Effector memory CD8-positive, alpha-beta T cell (primary cell): ENCODE measurements at places on chromosomes 7 and 10.

- no peak for DNase-seq
- no peaks in the 10 kb centered on the region for H3K36me3 ChIP-seq
- no peaks in the 10 kb centered on the region for H3K4me1 ChIP-seq
Measured at GRCh38 chr10:79230328-79230830, 116.9 kb upstream of the PPIF start.

DNA sequence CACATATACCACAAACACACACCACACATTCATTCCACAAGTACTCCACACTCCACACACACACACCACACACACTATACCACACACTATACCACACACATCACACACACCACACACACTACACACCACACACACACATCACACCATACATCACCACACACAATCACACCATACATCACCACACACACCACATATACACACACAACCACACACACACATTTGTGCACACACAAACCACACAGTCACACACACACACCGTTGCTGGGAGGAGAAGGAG is 112.8 kb downstream of the PTPN20 start:
- H3K27me3 ChIP-seq: no peaks in the 10 kb centered on the region
- H3K36me3 ChIP-seq: no peaks in the 10 kb centered on the region
- DNase-seq: no peak
- no peak overlapping the region for H3K27ac ChIP-seq
- H3K4me1 ChIP-seq: no peaks in the 10 kb centered on the region
- no peak overlapping the region for H3K4me3 ChIP-seq

DNA sequence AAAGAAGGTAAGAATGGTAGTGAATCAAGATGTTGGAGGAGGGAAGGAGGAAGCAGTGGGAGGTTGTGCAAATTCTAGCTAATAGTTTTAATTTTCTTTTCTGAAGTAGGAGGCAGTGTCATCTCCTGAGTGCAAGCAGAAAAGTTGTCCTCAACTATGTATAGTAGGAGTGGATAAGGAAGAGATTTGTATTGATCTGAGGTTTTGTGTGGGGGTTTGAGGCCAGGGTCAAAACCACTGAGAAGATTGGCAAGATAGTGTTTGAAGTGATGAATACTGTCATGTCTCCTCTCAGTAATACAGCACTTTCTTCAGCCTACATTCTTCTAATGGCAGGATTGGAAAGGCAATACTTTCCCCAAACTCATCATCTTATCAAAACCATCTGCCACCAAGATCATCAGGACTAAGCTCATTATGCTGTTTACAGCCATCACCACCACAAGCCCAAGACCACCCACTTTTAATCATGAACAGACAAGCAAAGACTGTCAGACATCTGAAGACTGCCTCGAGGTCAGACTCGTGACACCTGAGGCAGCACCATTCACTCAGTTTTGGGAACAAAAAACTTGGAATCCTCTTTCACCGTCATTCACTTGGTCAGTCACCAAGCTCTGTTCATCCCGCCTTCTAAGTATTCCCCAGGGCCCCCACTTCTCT is 1.5 kb upstream of the MIOS start:
- DNase-seq: no peak
- no peak overlapping the region for H3K27ac ChIP-seq
- no peaks in the 10 kb centered on the region for H3K36me3 ChIP-seq

- H3K4me1 ChIP-seq: peaks cover 12% of the 10 kb centered on the region
- no peaks in the 10 kb centered on the region for H3K36me3 ChIP-seq
- no peak overlapping the region for H3K4me3 ChIP-seq
- DNase-seq: no peak
- H3K27ac ChIP-seq: no peak overlapping the region
Measured at GRCh38 chr10:70125918-70126552, 6.6 kb downstream of the AIFM2 start.

GRCh38 chr10:54843932-54844331 is 42.9 kb upstream of the PCDH15 start:
- H3K27me3 ChIP-seq: no peaks in the 10 kb centered on the region
- no peaks in the 10 kb centered on the region for H3K4me1 ChIP-seq
- DNase-seq: no peak
- no peak overlapping the region for H3K4me3 ChIP-seq
- no peaks in the 10 kb centered on the region for H3K36me3 ChIP-seq

GRCh38 chr10:131424836-131425491 is 113.4 kb upstream of the TCERG1L start:
- H3K4me1 ChIP-seq: no peaks in the 10 kb centered on the region
- H3K27me3 ChIP-seq: peaks cover 19% of the 10 kb centered on the region
- DNase-seq: no peak
- H3K4me3 ChIP-seq: no peak overlapping the region
- no peaks in the 10 kb centered on the region for H3K36me3 ChIP-seq
- no peak overlapping the region for H3K27ac ChIP-seq

DNA sequence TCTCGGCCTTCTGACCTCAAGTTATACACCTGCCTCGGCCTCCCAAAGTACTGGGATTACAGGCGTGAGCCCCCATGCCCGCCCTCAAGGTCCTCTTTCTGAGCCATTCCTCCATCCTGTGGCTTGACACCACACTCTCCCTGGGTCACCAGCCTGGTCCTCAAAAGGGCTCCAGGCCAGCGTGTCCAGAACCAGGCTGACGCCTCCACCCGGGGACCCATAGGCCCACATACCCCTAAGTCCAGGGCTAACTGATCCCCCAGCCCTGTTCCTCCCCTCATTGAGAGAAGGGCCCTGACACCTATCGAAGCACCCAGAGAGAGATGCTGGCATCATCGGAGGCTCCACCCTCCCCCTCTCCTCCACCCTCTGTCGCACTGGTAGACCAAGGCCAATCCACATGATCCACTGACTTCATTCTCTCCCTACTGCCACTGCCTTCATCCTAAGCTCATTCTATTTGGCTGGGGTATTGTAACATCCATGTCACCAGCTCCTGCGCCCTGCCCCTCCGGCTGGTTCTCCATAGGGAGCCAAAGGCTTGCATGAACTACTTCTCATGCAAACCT is 46.7 kb downstream of the TMEM270 start:
- H3K4me1 ChIP-seq: no peaks in the 10 kb centered on the region
- no peaks in the 10 kb centered on the region for H3K36me3 ChIP-seq
- no peak overlapping the region for H3K4me3 ChIP-seq
- H3K27me3 ChIP-seq: peaks cover 59% of the 10 kb centered on the region
- no peak for DNase-seq

- no peak overlapping the region for H3K27ac ChIP-seq
- no peak for DNase-seq
- H3K36me3 ChIP-seq: no peaks in the 10 kb centered on the region
- no peaks in the 10 kb centered on the region for H3K4me1 ChIP-seq
Measured at GRCh38 chr7:53458636-53459035, 423.2 kb downstream of the POM121L12 start.
